ENCODE measurements at places on chromosomes 4 and X.
A peak's percentile ranks its signal among the peaks of the same experiment; 100 is the strongest.

DNA sequence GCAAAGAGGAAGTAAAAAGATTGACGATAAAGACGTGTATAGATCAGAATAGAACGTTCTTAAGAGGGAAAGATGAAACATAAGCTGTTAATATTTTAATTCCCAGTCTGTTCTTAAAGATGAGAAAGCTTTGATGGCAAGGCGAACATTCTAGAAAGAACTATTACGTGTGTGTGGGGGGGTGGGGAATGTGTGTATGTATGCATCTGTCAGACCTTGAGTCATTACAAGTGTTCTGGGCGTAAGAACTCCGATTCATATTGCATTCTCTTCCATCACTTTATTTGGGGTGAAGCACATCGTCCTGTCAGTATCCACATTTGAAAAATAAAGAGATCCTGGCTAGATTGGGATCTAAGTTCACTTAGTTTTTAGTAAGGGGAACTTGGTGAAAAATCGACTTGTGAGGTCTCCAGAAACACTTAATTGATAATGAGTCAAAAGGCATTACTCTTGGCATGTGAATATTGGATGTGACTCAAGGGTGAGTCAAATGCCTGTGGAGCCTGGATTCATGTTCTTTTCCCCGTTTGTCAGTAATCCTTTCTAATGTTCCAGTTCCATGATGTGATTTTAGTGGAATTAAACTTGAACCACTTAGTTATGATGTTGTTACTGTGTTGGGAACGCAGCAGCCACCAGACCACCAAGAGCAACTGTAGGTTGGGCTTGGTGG, 3.1 kb downstream of the SMS start:
- peak overlapping the region; percentile 34 for H3K27ac ChIP-seq
- H3K27me3 ChIP-seq: peaks cover 15% of the 10 kb centered on the region
- H3K4me3 ChIP-seq: peak overlapping the region; percentile 86

DNA sequence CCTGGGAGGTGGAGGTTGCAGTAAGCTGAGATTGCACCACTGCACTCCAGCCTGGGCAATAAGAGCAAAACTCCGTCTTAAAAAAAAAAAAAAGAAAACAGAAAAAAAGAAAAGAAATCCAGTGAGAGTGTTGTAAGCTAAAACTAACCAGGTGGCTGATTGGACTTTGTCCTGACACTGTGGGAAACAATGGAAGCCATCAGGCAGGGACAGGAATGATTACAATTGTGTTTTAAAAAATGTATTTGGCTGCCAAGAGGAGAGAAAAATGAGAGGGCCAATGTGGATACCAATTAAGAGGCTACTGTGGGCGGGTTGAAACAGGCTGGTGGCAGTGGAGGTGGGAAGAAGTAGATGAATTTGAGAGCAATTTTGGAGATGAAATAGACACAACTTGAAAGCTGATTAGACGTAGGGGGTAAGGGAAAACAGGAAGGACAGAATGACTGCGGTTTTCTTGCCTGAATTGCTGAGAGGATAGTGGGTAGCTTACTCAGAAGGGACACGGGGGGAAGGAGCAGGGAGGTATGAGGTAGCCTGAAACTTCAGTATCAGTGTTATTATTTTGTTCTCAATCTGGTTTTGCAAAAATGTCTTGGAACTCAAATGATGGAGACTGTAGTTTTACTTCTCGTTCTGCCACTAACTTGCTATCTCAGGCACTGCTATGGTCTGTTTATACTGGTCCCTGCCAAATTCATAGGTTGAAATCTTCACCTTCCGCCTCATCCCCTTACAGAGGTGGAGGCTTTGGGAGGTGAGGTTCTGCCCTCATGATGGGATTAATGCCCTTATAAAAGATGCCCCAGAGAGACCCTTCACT, 45.6 kb upstream of the CHRNA9 start:
- H3K27ac ChIP-seq: no peak overlapping the region
- H3K36me3 ChIP-seq: no peaks in the 10 kb centered on the region
- no peak overlapping the region for H3K4me3 ChIP-seq
- DNase-seq: no peak
- no peaks in the 10 kb centered on the region for H3K4me1 ChIP-seq

- H3K27me3 ChIP-seq: peaks cover 10% of the 10 kb centered on the region
- H3K4me1 ChIP-seq: no peaks in the 10 kb centered on the region
- H3K4me3 ChIP-seq: no peak overlapping the region
These were observed 58.0 kb upstream of the FRMPD4 start for GRCh38 chrX:12080265-12080664.

GRCh38 chr4:3765271-3766035, 732 bp upstream of the ADRA2C start:
- H3K4me3 ChIP-seq: peak overlapping the region; percentile 74
- H3K4me1 ChIP-seq: peaks cover 18% of the 10 kb centered on the region
- peaks cover 45% of the 10 kb centered on the region for H3K27me3 ChIP-seq

DNA sequence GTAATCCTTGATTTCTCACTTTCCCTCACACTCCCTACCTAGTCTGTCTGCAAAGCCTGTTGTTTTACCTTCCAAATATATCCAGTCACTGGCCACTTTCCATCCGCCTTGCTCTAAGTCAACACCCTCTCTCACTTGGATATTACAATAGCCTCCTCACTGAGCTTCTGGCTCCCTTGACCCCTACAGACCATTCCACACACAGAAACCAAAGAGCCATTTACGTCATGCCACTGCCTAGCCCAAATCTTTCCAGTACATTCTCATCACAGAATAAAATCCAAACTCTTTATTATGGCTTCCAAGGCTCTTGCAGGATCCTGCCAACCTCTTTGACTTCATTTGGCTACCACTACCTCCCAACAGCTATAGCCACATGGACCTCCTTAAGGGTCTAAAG, 25.7 kb upstream of the ARHGEF9 start:
- peaks cover 4% of the 10 kb centered on the region for H3K27me3 ChIP-seq
- no peak overlapping the region for H3K27ac ChIP-seq
- no peak overlapping the region for H3K4me3 ChIP-seq
- no peak for DNase-seq

GRCh38 chr4:113170115-113170804, 120.8 kb downstream of the ANK2 start:
- no peak for DNase-seq
- no peaks in the 10 kb centered on the region for H3K27me3 ChIP-seq
- H3K27ac ChIP-seq: peak overlapping the region; percentile 40
- H3K36me3 ChIP-seq: no peaks in the 10 kb centered on the region
- H3K4me3 ChIP-seq: no peak overlapping the region

DNA sequence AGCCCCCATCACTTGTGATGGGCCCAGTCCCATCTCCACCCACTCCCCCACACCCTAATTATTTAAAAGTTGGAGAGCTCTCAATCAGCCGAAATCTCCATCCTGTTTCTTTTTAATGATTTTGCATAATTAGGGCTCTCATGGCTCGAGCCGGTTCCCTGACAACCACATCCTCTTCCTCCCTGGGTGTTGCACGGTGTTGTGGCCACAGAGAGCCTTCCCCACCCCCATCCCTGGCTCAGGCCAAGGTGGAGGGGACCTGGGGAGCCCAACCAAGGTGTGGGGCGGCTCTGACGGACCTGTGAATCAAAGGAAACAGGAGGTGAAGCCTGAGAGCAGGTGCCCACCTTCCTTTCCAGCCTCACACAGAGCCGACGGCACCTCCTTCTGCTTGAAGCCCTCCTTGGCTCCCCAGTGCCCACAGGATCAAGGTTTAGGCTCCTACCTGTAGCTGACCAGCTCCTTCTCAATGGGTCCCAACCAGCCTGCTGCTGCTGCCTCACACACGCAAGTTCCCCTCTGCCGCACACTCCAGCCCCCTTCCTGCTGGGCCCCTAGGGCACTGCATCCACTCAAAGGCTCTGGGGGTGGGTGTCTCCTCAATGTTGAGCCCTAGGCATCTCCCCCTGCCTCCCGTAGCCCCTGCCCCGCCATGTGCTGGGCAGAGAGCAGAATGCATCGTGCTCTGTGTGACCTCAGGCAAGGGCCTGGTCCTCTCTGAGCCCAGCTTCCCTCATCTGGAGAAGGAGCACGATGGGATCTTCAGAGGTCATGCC, 68.7 kb downstream of the WFS1 start:
- H3K27me3 ChIP-seq: peaks cover 19% of the 10 kb centered on the region
- H3K4me3 ChIP-seq: no peak overlapping the region
- H3K27ac ChIP-seq: no peak overlapping the region
- H3K4me1 ChIP-seq: peaks cover 12% of the 10 kb centered on the region
- H3K36me3 ChIP-seq: no peaks in the 10 kb centered on the region

DNA sequence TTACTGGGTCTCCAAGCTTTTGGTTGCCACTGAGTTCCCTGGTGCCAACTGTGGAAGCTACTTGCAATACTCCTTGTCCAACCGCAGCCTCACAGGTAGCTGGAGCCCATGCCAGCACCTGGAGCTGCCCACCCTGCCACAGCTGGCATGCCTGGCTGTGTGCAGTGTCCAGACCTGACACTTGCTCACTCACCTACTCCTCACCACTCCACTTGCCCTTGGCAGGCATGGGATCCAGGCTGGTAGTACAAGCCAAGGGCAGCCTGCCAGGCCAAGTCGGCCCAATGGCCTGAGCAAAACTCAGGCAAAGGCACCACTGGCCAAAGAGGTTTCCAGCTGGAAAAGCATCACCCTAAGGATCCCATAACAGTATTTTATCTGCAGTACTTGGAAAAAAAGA, 246.3 kb downstream of the PDGFC start:
- no peaks in the 10 kb centered on the region for H3K27me3 ChIP-seq
- DNase-seq: no peak
- no peak overlapping the region for H3K27ac ChIP-seq
- H3K4me3 ChIP-seq: no peak overlapping the region

Measured in nephron progenitor cell (in vitro differentiated cells).